ENCODE measurements at places on chromosomes 5 and 9.

GRCh38 chr5:1054018-1054798, 45.6 kb downstream of the NKD2 start:
- DNase-seq: no peak

- no peak for DNase-seq
Observed at GRCh38 chr5:148090146-148090772, 26.5 kb downstream of the SPINK5 start.

DNA sequence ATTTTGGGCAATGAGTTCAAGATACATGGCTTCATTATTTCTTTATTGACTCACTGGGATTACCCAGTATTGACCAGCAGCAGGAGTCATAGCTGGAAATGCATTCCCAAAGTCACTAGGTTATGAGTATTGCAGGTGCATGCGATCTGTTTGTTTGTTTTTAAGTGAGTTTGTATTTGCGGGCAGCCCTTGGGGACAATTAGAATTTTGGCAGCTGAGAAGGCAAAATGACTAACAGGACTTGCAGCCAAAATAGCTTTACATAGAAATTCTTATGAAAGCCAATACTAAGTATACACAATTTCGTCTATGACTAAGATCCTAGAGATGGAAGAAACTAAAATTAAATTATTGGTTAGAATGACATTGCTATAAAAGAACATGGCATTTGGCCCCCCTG, 18.1 kb upstream of the RGMB start:
- DNase-seq: no peak

DNA sequence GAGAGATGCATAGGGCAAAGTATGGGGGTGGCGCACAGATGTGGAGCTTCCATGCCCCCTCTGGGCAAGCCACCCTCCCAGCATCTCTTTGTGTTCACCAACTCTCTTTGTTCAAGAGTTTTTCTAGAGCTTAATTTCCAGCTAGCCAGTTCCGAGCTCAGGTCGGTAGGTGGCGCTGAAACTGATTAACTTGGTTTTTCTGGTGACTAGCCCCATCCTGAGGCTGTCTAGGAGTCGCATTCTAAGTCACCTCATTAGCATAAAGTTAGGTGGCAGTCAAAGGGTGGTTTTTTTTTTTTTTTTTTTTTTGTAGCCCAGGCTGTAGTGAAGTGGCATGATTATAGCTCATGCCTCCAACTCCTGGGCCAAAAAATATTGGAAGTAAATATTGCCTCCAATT, 476.4 kb downstream of the KDM4C start:
- no peak for DNase-seq

GRCh38 chr9:87179553-87180340, 232.4 kb upstream of the GAS1 start:
- peak; percentile 60 for DNase-seq

GRCh38 chr9:31030741-31031202, 1353.7 kb upstream of the ACO1 start:
- DNase-seq: peak; percentile 47
